ENCODE measurements at places on chromosomes 6 and 20.

GRCh38 chr6:118890997-118891790, 2.8 kb upstream of the ASF1A start:
- no peak for DNase-seq

DNA sequence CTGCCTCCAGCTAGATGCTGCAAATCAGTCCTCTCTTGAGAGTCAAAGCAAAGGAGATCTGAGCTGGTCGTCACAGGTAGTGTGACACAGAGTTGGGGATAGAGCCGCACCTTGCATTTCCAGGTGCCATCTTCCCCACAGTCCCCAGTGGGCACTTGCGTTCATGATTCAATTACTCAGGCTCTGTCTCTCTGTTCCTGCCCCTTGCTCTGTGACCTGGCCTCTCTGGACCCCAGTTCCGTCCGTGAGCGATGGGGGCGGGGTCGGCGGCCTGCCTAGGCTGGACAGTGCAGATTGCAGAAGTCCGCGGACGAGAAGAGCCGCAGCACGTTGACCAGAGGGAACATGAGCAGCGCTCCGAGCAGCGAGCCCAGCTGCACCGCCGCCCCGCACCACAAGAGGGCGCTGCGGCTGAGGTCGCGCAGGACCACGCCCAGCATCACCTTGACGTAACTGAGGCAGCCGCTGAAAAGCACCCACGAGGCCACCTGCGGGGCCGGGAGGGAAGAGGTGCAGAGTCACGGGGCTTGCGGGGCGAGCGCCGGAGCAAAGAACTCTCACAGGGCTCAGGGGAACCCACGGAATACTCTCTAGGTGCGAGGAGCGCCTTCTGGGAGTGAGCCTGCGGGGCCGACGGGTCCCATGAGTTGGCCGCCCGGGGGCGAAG, 7.4 kb downstream of the SLC52A3 start:
- DNase-seq: no peak

- DNase-seq: no peak
These were observed 513.7 kb upstream of the SULF2 start for GRCh38 chr20:48298851-48299484.

GRCh38 chr6:168123165-168123911, 44.3 kb upstream of the FRMD1 start:
- DNase-seq: no peak

DNA sequence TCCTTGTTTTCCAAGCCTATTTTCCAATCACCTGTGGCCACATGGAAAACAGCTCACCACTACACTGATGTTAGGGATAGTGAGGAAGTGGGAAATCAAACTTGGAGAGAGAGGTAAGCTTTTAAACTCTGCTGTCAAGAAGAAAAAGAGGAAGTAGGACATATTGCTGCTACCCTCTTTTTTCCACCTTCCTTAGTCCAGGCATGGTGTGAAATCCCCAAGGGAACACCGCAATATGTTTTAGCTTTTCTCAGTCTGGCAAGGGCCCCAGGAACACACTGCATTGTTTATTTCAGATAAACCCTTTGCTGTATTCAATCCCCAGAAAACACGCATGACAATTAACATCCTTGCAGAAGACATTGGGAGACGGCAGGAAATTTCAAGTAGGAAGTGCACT, 61.3 kb downstream of the HS3ST5 start:
- DNase-seq: no peak

DNA sequence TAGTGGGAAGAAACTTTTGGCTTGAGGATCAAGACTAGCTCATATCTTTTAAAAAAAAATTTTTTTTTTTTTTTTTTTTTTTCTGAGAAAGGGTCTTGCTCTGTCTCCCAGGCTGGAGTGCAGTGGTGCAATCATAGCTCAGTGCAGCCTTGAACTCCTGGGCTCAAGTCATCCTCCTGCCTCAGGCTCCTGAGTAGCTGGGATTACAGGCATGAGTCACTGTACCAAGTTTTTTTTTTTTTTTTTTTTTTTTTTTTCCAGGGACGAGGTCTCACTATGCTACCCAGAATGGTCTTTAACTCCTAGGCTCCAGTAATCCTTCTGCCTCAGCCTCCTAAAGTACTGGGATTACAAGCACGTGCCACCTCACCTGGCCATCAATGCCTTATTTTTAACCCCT, 27.9 kb downstream of the GCLC start:
- no peak for DNase-seq

- no peak for DNase-seq
These were observed 664.7 kb downstream of the RFPL4B start for GRCh38 chr6:113011801-113012200.

DNA sequence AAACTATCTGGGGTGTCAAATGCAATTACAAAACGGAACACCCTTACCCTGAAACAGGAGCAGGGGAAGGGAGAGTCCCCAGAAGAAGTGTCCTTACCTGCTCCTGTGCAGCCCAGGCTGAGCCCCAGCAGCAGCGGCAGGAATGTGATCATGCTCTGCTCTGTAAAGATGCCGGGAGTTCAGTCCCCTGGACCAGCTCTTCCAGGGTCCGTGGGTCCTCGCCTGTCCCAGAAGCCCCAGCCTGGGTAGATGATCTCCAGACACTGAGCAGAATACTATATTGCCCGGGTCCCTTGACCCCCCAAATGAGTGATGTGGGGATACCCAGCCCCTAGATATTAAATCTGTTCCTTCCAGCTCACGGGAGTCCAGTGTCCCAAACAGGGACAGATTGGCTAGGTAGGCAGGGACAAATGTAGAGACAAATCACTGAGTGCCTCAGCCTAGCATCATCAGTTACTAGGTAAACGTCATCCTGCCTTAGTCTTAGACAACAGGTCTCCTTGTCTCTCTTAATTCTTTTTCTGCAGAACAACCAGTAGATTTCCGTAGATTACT, at the start of gene HLA-DMB:
Gene HLA-DMB (minus strand): TSS at position 373 of the 558 bp plus-strand sequence. CDS start 221 bp downstream, at position 152.
- no peak for DNase-seq

DNA sequence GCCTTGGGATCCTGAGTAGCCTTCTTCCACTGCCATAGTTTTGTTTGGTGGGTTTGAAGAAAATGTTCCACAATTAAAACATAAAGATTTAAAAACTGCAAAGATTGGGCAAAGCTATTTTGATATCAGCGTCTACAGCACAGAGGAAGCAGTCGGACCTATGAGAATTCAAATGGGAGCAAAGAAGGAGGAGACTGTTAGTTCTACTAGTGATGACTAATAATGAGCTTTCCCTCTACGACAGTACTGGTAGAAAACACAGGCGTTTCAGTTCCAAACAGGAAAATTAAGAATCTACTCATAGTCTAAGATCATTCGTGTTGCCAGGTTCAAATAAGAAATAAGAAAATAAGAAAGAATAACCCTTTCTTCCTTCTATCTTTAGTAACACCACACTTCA, 121.2 kb downstream of the INSM1 start:
- DNase-seq: no peak

DNA sequence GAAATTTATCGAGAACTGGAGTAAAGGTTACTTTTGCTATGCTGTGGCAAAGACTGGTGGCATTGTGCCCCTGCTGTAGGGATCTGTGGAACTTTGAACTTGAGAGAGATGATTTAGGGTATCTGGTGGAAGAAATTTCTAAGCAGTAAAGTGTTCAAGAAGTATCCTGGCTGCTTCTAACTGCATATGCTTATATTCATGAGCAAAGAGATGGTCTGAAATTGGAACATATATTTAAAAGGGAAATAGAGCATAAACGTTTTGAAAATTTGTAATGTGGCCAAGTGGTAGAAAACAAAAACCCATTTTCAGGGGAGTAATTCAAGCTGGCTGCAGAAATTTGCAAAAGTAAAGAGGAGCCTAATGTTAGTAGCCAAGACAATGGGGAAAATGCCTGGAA, 12.3 kb upstream of the UFL1 start:
- DNase-seq: no peak

DNA sequence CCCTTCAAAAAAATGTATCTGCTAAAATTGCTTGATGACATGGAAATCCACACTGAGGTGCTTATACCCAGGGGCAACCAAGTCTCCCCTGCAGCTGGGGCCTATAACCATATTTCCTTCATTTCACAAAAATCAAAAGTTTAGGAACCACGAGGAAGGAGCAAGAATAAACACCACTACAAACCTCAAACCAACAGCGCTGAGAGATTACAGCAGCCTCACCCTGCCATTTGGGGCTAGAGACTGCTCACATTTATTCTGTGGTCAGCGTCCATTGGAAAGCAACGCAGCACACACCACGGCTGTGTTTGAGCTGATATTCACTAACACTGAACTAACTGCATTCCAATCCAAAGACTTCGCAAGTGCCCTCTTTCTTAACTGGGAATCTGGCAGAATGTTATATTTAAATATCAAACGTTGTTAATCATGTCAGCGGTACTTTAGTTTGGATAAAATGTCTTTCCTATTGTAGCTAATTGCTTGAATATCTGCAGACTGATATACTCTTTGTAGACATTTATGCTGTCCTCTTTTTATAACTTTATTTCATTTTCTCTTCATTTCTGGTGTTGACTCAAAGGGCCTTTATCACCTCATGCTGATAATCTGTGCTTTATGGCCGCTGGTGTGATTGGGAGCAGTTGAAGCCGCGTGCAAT, 94.6 kb downstream of the FOXA2 start:
- no peak for DNase-seq

DNA sequence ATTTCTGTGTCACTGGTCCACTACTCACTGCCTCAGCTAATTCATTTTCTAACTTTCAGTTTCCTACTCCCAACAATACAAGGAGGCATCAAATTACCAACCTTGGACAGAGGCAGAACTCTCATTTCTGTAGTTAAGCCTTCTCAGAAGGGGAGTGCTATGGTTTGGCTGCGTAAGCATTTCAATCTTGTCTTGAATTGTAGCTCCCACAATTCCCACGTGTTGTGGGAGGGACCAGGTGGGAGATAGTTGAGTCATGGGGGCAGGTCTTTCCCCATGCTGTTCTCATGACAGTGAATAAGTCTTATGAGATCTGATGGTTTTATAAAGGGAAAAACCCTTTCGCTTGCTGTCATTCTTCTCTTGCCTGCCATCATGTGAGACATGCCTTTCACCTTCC, 22.9 kb downstream of the HLA-DRA start:
- DNase-seq: no peak

DNA sequence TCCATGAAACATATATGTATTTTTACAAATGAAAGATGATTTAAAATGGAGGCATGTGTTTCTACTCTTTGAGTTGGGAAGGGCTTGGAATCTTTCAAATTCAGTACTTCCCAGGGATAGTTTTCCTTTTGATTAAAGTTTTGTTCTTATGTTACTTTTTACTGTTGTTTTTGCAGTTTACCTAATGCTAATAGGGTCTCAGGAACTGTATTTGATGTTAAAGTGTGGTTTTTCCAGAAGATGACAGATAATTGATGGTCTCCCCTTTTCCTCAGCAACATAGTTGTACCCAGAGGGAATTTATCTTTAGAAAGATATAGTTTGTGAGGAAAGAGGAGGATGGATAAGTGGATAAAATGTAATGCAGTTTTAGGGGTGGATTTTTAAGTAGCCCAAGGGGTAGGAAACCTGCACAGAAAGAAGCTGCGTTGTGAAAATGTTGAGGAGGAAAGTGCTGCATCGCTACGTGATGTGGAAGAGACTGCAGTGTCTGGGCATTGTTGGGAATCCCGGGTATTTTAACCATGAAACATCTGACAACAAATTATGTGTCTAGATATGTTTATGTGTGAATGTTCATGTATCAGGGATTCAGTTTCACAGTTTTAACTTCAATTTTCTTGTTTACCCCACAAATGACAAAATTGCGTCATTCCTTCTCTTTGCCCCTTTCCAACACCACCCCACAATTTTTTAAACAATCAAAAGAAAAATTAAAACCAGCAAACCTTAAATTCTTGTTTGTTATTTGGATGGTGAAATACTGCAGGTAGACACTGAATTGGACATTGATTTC, 42.3 kb downstream of the GNAS start:
- DNase-seq: no peak

GRCh38 chr6:44974511-44974910, 353.6 kb upstream of the RUNX2 start:
- DNase-seq: no peak

DNA sequence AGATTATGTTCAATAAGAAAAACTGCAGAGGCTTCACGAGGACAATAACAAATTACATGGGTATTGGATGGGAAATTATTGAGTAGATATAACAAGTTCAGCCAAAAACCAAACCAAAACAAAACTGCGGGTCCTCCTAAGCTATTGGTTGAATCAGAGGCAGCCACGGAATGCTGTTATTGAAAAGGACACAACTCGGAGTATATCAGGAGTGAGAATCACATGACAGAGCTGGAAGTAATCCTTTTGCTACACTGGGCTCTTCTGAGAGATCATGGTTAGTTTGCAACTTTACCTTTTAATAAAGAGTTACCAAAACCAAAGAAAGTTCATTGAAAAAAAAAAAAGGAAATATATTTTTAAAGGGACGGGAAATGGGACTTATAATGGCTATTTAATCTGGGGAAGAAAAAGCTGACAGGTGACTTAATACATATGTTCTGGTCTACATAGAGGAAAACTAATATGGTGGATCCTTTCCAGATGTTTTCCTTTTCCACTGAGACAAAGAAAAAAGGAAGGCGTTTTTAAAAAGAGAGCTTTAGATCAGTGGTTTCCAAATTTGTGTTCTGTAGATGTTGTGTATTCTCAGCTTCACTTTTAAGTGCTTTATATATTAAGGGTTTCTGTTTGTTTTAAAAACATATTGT, 6.9 kb upstream of the CITED2 start:
- no peak for DNase-seq

GRCh38 chr6:53714888-53715287, 49.3 kb upstream of the KLHL31 start:
- no peak for DNase-seq

DNA sequence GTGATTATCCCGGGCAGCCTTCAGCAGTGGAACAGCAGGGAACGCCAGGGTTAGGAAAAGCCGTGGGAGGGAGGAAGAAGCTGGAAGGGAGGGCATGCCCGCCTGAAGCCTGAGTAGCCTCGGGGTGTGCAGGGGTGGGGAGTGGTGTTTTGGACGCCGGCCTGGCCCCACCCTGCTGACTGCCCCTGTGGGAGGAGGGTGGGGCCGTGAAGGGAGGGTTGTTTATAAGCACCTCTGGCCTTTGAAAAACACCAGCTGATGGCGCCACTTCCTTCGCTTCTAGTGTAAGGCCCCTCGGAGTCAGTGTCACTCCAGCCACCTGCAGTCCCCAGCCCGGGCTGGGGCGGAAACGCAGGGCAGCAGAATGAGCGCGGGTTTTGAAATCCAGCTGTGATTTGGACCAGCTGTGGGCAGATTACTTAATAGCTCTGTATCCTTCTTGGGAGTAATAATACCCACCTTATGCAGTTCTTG, 52.8 kb upstream of the BMP6 start:
- DNase-seq: no peak

- DNase-seq: no peak
These were observed 116.2 kb downstream of the RTN4IP1 start for GRCh38 chr6:106512968-106513574.

- no peak for DNase-seq
These were observed 63.6 kb upstream of the CD93 start for GRCh38 chr20:23149623-23150279.

DNA sequence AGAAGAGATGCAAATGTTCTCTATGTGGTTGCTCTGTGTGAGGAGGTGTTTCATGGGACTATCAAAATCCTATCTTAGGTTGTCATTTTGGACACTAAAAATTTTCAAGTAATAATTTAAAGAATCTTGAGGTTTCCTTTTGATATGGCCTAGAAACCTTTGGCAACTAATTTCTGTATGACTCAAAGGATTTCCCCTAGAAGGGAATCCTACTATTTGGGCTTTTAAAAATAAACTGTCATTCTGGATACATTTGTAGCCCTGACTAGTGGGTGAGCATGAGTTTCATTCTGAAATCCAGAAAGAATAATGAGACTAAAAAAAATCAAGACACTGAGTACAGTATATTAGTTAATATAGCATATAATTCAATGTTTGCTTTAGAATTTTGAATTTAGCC, 25.5 kb upstream of the RAB23 start:
- DNase-seq: no peak

GRCh38 chr6:107713563-107713962, 110.5 kb downstream of the SCML4 start:
- no peak for DNase-seq

Measured in stimulated activated CD4-positive, alpha-beta T cell treated with anti-CD3 and anti-CD28 coated beads, Interleukin-1b, Interleukin-23, amount 100 ng/mL, for 1 hour (primary cell).